Stimulated activated CD8-positive, alpha-beta memory T cell treated with anti-CD3 and anti-CD28 coated beads, Interleukin-2, amount 100 ng/mL, for 48 hours (primary cell): ENCODE measurements at places on chromosomes 13 and 19.

GRCh38 chr13:39915418-39915817, 260.0 kb downstream of the COG6 start:
- DNase-seq, result no peak

GRCh38 chr19:35138305-35138892, at the start of gene FXYD1:
Gene FXYD1, plus strand, starts transcription at chr19:35138824. Its CDS starts 1,256 bp downstream, at chr19:35140080.
- DNase-seq, result no peak

DNA sequence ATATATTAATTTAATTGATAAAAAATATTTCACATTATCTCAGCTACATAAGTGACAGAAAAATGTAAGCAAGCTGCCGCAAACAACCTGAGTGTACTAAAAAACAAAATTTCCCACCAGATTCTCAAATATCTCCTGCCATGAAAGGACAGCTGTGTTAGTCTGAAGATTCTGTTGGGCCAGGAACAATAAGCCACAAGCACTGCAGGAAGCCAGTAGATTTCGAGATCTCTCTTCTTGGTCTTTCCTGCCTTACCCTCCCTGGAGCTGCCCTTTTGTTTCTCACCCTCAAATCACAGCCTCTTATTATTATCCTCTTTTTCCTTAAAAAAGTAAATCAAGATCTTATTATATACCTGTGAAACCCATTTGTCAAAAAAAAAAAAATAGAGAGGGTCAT, 165.6 kb downstream of the EFNB2 start:
- DNase-seq, result no peak

DNA sequence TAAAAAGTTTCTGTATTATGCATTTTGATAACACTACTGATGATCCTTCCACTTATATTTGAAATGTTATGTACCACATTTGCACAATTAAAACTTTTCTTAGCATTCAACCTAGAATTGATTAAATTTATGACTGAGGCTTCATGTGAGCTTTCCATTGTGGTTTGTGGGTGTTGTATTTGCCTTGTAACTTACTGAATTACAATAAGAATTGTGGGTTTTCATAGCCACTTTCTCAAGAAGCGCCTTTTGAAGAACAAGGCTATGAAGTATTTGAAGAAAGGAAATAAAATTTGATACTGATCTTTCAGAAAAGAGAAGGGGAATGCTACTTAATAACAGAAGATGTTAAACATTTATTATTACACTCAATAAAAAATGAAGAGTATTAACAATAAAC, 7.0 kb upstream of the TEX26 start:
- no peak for DNase-seq

DNA sequence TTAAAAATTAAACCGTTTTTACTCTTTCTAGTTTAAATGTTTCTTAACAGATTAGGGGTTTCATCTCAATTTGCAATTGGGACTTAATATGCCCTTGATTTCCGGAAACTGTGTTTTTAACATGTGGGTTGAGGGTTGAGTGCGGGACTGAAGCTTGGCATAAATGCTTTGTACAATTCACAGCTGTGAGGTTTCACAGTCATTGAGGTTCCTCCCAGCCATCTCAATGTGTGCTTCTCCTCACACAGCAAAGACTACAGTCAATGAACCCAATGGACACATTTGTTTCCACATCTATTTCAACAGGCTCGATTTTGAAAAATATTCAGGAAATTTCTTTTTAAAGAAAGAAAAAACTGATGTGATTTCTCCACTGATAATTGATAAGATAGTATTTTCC, 328.6 kb downstream of the TBC1D4 start:
- DNase-seq, result no peak

GRCh38 chr19:45764945-45765701, 3.9 kb downstream of the SIX5 start:
- no peak for DNase-seq

GRCh38 chr19:39328046-39328705, 7.5 kb upstream of the LRFN1 start:
- peak; percentile 76 for DNase-seq

DNA sequence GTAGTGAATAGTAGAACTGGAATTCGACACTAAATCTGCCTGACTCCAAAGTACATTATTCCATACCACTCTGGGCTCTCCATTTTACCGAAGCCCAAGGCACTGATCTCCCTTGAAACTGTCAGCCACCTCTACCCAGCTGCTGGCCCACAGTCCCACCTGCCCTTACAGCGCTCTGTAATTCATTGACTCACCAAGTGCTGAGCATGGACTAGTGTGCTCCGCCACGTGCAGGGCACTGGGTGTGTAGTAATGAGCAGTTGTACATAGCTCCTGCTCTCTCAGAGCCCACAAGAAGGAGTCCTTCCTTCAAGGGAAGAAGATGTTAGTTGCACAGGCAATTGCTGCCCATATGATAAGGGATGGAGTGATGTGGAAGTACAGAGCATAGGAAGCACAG, 76.6 kb upstream of the SIAH3 start:
- DNase-seq, result no peak

DNA sequence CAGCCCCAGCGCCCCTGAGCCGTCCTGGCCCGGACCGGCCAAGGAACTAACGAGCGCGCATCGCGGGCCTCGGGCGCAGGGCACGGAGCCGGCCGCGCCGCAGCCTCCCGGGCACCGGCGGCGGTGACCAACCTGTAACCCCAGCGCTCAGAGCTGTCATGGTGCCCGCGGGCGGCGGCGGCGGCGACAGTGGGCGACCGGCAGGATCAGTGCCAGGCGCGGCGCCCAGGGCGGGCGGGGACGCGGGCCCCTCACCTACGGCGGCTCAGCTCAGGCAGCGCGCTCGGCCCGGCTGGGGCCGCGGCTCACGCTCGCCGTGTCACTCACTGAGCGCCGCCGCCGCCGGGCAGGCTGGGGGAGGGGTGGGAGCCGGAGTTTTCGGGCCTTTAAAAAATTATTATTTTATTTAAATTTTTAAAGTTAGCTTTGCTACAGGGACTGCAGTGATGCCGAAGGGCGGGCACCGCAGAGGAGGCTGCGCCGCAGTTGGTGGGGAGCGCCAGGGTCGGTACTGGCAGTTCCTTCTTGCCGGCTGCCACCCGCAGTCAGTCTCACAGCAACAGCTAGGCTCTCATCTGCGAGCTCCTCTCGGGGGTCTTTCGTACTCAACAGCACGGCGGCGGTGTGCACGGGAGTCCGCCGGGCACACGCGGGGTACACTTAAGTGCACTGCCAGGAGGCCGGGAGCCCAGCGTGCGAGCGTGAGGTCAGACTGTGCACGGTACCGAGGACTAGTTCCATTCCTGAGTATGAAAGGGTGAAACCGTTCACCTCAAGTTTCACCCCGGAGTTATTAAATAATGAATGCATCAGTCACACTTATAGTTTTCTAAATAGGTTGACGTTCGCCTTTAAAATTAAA, at the start of gene NALCN:
NALCN (minus strand) TSS at position 328 of the 862 bp plus-strand sequence. CDS start 17,382 bp downstream, outside the sequence.
- no peak for DNase-seq

DNA sequence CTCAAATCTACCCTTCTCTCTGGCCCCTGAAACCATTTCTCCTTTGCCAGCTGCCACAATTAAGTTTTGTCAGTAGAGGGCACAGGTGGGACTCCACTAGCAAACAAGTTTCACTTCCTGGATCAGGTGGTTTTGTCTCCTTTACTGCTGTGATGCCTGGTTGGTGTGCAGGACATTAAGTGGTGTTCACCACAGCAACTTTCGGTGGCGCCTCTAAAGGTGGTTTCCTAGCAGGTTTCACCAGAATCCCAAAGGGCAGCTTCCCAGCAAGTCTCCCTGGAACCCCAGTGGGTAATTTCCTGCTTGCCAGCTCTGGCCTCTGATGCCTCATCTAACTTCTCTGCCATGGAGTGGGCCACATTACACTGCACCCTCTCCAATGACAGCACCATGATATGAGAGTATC, 16.6 kb downstream of the MED4 start:
- DNase-seq, result no peak

- DNase-seq, result no peak
Measured at GRCh38 chr19:13942023-13942684, 3.9 kb upstream of the PODNL1 start.

GRCh38 chr19:32318884-32319520, 26.4 kb upstream of the ZNF507 start:
- DNase-seq, result no peak

DNA sequence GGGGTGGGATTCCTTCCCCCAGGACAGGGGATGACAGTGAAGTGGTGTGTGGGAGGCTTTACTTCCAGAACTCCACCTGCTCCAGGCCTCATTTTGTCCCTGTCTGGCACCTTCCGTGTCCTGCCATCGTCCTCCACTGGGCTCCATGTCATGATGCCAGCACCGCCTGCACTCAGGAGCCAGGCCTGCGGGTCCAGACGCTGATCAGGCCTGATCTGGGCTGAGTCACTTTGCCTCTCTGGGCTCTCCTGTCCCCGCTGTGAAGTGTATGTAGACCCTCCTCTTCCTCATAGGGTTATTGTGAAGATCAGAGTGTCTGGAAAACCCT, 9.6 kb downstream of the FUZ start:
- no peak for DNase-seq
